A172 (cell line): ENCODE measurements at places on chromosomes 3 and 15. TPM values are rescaled to one million over a fixed set of nuclear protein-coding genes. Genes with fewer than 3 reads are reported as not detected.
A peak's percentile ranks its signal among the peaks of the same experiment; 100 is the strongest.

ZNF774 gene
- total RNA-seq = 1.8 and 8.3 TPM in 2 replicates

ASB14 gene
- total RNA-seq = not detected in 2 replicates

ACAN gene
- not detected in 2 replicates for total RNA-seq

DNA sequence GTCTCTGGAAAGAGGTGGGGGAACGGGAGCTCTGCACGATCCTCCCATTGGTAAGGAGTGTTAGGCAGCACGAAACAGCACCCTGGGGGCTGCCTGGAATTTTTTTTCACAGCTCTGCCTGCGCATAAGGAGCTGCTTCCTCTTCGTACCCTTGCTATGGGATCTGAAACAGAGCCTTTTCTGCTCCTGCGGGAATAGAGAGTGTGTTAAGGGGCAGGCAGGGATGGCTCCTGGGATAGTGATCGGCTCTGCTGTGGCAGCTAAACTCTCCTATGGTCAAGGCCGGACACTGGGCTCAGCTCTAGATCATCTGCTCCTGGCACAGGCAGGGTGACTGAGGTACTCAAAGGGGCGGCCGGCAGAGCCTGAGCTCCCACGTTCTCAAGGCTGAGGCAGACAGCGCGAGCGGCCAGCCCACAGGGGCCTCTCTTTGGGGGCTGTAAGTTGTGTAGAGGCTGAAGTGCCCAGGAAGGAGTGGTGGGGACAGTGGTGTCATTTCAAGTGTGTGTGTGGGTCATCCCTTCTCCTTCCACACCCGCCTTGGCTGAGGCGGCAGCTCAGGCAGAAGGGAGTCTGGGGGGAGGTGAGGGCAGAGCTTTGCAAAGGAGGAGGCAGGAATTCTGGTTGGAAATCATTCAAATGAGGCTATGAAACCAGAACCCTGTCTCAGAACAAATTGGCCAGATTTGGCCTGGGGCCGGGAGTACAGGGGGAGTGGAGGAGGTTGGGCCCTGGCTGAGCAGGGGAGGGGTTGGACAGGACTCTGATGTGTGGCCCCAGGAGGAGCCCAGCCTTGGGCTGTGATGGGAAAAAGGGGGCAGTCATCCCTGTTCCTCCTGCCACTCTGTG, 31.0 kb downstream of the EPHB3 start:
- no peak for DNase-seq

GRCh38 chr3:99859825-99860224, 42.2 kb downstream of the CMSS1 start:
- DNase-seq = peak; percentile 81

GRCh38 chr3:107487490-107487889, 35.3 kb upstream of the BBX start:
- DNase-seq = no peak
